GM12878 (cell line): ENCODE measurements at places on chromosomes 3 and 15. TPM values are rescaled to one million over a fixed set of nuclear protein-coding genes. Genes with fewer than 3 reads are reported as not detected.
A peak's percentile ranks its signal among the peaks of the same experiment; 100 is the strongest.

SAMD7 gene
- not detected in 2 replicates for total RNA-seq

TM4SF18 gene
- total RNA-seq, result not detected in 2 replicates

PPARG gene
- total RNA-seq, result 0.15 and 0.16 TPM in 2 replicates

GRCh38 chr15:44711743-44712345 is 527 bp downstream of the B2M start:
- H3K27me3 ChIP-seq, result no peaks in the 10 kb centered on the region
- peaks cover 15% of the 10 kb centered on the region for H3K36me3 ChIP-seq
- peaks cover 20% of the 10 kb centered on the region for H3K4me1 ChIP-seq
- H3K27ac ChIP-seq, result peak overlapping the region; percentile 99
- no peak for DNase-seq

DNA sequence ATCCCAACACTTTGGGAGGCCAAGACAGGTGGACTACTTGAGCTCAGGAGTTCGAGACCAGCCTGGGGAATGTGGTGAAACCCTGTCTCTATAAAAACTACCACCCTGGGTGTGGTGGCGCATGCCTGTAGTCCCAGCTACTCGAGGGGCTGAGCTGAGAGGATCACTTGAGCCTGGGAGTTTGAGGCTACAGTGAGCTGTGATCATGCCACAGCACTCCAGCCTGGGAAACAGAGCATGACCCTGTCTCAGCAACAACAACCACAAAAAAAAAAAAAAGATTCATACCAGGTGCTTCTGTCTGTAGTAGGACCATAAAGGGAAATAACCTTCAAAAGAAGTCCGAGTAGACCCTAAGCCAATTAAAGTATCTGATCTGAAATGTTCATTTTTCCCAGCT is 94.5 kb downstream of the SERPINI1 start:
- no peaks in the 10 kb centered on the region for H3K36me3 ChIP-seq
- no peak for DNase-seq
- H3K27ac ChIP-seq, result no peak overlapping the region
- H3K27me3 ChIP-seq, result no peaks in the 10 kb centered on the region
- H3K4me3 ChIP-seq, result no peak overlapping the region

RNU5B-1 gene
- total RNA-seq, result 14.3 and 19.1 TPM in 2 replicates

DNA sequence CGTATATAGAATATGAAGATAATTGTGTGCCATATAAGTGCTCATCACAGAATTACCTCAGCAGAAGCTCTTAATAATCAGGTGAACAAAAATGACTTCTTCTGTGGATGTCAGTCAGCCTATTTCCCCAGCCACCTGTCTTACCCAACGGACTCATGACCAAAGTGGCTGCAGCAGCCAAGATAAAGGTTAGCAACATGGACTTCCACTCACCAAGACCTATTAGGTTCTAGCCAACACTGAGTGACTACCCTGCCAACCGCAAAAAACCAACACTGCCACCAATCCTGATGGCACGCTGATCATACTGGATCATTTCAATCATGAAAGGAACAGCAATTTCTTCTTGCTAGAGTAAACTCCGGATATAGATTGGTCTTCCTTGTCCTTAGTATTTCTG is 12.1 kb downstream of the SEC11A start:
- H3K27ac ChIP-seq, result no peak overlapping the region
- H3K36me3 ChIP-seq, result peaks cover 7% of the 10 kb centered on the region; the same call in 1 of the 2 replicates
- no peak for DNase-seq
- H3K4me3 ChIP-seq, result no peak overlapping the region
